SHP77 (cell line): ENCODE measurements at places on chromosomes 2 and 18.

GRCh38 chr2:12675801-12676200, 40.9 kb upstream of the TRIB2 start:
- no peak for DNase-seq

DNA sequence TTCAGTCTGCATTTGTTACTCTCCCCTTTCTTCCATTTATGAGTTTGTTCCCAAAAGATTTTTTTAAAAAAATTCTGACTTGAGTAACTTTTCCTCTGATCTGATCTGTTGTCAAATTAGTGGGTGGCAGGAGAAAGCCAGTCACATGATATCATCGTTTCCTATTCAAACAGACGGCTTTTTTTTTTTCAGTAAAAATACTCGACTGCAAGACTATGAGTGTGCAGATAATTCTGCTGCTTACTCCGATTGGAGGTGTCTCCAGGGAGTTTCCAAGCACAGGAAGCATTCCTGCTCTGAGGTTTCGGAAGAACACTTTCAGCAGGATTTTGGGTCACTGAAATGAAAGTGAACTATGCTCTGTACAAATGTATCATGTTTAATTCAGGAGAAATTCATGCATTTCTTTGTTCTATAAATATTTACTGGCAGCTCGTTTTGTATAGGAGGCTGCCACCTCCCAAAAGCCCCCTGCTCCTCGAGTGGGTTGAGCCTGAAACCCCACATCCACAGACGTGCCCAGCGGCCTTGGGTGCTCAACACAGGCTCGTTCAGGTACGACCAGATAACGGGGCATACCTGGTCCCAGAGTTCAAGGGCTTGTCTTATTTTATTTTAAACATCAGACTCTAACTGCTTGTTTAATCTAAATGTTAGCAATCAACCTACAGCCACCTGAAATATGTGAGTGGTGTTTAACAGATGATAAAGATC, 126.9 kb upstream of the ZNF516 start:
- DNase-seq = no peak

- DNase-seq = no peak
Measured at GRCh38 chr2:144972676-144973075, 452.8 kb upstream of the ZEB2 start.

DNA sequence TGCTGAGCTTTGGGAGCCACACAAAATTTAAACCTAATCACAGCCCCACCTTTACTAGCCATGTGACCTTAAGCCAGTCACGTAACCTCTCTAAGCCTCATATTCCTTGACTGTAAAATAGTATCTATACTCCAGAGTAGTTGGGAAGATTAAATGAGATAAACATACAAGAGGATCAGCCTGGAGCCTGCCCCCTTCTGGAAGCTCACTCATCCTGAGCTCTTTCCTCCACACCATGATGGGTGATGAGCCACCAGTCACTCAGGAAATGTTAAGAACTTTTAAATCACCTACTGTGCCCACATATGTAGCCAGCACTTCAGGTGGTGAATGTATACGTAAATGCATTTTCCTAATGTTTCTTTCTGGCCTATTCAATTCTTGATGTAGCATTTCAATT, 195.9 kb upstream of the DDX18 start:
- no peak for DNase-seq

DNA sequence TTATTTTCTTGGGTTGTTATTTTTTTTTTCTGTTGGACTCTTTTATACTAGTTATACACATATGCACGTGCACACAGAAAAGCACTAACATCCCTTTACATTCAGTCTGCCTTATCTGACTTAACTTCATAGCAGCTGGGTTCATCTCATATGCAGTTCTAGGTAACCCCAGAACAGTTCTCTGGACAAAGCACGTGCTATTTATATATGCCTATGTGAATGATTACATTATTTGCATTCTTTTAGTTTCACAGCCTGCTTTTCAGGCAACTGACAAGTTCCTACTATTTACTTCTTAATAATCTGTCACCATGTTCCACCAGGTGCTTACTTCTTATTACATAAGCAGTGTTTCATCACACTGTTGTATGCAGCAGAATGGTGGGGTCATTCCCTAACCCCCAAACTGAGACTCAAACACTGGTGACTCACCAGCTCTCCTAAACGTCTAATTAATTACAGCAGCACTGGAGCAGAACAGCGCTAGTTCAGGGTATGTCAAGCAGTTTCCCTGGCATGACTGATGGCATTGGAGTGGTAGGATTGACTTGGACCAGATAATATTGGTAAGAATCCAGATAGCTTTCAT, 372.8 kb downstream of the CLIP4 start:
- no peak for DNase-seq

DNA sequence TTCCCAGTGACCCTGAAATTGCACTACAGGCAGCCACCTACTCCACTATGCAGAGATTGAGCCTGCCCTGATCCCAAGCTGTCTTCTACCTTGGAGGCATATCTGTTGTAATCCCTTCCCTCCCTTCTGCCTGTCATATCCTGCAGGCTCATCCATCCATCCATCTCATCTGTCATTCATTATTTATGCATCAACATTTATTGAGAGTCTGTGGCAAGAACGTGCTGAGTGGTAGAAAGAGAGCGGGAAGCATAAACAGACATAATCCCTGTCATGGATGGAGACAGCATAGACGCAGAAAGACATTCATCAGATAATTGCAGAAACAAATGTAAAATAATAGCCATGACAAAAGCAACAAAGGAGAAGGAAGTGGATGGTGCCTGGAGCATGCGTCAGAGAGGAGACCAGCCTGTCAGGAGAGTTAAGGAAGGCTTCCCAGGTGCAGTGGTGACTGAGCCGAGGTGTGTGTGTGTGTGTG, 110.7 kb upstream of the STPG4 start:
- peak; percentile 13 for DNase-seq

DNA sequence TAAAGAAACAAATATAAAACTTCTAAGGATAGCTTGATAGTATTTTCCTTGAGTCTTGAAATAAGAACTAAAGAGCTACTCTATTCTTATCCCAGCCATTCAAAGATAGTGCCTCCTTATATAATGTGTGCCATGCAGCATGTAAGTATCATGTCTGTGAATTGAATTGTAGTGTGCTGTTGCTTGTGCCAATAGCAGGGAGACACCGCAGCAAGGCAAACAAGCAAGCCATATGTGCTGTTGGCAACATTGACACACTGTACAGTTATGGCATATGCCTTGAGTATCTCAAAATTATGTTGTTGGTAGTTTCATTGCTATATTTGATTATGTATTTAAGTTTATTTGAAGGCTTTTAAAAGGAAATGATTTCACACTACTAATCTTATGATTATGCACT, 58.2 kb downstream of the ERBB4 start:
- DNase-seq = no peak

GRCh38 chr2:8203364-8203763, 478.5 kb upstream of the ID2 start:
- DNase-seq = peak; percentile 33

DNA sequence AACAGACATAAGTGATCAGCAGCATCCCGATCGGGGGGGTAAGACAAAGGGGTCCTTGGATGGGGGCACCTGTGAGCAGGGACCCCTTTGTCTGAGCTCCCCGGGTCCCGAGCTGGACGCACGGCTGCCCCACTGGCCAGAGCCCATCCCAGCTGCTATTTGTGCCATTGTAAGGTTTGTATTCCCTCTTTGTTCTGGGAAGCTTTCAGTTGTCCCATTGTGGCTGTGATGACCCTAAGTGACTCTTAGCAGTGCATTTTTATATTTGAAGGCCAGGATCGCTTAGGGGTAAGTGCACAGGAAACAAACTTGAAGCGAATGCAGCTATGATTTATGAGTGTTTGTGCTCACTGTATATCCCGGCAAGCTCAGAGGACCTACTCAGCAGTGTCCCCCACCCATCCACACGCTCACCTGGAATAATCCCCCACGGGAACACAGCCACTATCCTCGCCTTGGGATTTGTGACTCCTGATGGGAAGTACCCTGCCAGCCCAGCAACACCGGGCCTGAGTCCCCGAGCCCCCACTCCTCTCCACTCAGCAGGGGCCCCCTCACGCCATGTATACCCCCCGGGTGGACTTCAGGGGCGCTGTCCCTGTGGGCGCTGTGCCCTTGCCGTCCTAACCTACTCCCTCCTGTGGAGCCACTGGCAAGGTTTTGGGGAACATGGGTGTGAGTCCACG, 80.1 kb downstream of the MBP start:
- DNase-seq = no peak

GRCh38 chr2:54558188-54559005, 102.3 kb downstream of the SPTBN1 start:
- DNase-seq = peak; percentile 93

- DNase-seq = peak; percentile 32
Measured at GRCh38 chr2:205964111-205964761, 121.7 kb downstream of the INO80D start.

DNA sequence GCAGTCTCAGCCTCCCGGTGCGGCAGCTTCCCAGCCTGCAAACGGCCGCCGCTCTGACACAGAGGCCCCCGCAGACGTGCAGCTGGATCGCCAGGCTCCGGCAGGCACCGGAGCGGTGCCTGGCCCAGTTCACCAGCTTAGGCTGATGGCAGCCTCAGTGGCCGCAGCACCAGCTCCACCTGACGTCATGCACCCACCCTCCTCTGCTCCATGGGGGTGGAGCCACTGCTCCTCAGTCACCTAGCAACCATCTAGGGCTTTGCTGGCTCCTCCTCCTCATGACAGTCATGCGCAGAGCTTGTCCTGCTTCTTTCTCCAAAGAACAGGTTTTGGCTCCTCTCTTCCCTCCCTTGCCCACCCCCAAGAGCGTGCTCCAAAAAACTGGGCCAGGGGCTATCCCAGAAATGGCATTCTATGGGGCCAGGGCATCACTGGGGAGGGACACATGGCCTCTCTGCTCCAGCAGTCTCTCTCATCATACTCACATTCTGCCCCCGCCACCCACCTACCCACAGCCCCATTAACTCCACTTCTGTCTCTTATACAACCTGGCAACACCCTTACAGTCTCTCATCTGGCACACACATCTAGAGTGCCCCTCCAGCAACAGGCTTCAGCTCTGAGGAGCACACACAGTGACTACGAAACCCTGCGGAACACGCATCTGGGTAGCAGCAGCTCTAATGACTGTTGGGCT, 5.5 kb downstream of the DCTN1 start:
- DNase-seq = peak; percentile 83
